GM13977 (cell line): ENCODE measurements at places on chromosomes 12 and 14.

DNA sequence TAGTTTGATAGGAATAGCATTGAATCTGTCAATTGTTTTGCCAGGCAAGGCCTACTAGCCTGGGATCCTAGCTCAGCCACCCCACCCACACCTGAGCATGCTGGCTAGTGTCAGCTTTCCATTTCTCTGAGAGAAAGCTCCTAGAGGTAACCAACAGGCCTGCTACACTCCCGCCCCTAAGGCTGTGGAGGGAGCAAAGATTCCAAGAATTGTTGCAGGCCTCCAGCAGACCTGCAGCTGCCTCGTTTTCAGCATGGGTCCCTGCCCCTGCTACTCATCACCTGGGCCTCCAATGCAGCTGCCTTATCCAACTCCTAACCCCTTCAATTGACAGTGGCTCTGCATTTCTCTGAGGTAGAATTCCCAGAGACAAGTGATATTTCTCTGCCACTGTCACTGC lies 852.4 kb upstream of the MDGA2 start:
- DNase-seq, result no peak

DNA sequence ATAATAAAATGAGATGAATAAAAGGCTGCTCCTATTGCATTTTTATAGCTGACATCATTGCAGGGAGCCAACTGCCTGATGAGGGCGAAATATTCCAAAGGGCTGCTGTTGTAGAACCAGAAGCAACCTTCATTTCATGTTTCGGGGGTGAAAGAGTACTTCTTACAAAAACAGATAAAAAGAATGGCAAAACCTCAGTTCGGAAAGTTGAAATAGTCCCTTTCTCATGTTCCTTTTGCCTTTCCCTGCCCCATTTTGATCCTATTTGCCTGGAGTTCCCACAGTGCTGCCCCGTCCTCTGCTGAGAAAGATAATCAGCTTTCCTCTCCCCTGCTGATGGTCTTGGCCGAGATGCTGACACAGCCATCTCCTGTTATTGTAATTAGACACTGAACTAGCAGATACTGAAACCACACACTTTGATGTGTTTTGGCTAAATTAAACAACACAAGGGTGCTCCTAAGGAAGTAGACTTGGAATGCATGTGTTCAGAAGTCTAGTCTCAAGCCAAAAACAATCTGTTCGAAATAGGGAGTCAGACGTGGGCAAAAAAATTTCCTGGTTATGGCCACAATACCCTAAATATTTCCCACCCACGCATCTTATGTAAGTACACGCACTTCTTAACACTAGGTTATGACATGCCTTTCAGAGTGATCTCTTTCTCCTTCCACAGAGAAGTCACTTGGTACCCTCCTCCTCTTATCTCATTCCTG lies 117.2 kb downstream of the PPM1H start:
- no peak for DNase-seq

DNA sequence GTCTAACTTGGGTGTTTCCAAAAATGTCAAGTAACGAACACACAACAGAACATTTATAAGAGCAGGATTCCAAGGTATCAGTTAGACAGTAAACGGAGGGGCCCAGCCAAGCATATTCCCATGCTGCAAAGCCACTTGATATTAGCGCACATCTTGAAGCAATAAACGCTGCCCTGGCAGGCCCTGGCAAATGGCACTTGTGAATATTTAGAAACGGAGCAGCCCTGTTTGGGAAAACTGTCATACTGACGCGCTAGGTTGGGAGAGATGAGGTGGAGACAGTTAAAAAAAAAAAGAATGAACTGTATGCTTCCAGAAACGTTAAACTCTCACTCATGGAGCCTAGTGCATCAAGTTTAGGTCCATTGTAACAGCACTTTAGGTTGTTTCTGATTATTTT lies 9.3 kb downstream of the DGLUCY start:
- DNase-seq, result no peak

DNA sequence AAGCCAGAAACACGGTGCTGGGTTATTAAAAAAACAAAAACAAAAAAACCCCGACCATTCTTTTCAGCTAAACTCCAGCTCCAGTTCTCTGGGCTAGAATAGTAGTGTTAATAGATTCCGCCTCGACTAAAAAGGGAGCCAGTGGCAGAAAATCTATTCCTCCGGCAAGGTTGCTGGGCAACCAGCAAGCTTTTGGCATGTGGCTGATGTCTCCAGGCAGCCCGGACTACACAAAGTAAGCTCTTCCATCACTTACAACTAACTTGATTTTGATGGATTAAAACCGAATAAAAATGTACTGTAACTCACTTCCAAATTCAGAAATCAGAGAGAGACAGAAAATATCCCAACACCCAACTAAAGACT lies 126.4 kb upstream of the FOXN3 start:
- no peak for DNase-seq

DNA sequence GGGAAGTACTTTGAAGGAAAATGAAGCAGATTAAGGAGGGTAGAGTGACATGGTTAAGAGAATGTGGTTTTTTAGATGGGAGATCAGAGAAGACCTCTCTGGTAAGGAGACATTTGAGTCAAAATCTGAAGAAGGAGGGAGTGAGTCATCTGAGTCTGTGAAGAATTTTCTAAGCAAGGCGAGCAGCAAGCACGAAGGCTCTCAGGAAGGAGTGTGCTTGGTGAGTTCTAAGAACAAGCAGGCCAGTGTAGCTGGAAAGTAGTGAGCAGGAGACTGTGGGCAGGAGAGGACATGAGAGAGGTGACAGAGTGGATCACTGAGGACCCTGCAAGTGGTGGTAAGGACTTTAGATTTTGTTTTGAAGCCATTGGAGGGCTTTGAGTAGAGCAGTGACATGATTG lies 76.3 kb upstream of the FUT8 start:
- DNase-seq, result peak; percentile 47

DNA sequence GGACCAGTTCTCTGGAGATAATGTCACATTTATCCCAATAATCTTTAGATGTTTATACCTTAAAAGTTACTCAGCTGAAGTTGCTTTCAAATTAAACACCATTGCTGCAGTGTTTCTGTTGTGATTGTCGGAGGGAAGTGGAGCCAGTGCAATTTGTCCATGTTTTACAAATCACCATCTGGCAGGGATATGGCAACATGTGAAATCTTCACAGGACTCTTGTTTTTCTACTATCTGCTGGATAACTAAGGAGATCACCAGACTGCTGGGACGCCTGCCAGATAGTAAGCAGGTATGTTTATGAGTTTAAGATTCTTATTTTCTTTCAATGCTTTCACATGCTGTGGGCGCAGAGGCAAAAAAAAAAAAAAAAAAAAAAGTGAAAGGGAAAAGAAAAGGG lies 100.3 kb upstream of the SOX5 start:
- no peak for DNase-seq

- no peak for DNase-seq
Observed at GRCh38 chr12:54249489-54249888, 30.4 kb downstream of the CBX5 start.

- no peak for DNase-seq
Observed at GRCh38 chr12:116790066-116790465, 52.0 kb downstream of the RNFT2 start.

DNA sequence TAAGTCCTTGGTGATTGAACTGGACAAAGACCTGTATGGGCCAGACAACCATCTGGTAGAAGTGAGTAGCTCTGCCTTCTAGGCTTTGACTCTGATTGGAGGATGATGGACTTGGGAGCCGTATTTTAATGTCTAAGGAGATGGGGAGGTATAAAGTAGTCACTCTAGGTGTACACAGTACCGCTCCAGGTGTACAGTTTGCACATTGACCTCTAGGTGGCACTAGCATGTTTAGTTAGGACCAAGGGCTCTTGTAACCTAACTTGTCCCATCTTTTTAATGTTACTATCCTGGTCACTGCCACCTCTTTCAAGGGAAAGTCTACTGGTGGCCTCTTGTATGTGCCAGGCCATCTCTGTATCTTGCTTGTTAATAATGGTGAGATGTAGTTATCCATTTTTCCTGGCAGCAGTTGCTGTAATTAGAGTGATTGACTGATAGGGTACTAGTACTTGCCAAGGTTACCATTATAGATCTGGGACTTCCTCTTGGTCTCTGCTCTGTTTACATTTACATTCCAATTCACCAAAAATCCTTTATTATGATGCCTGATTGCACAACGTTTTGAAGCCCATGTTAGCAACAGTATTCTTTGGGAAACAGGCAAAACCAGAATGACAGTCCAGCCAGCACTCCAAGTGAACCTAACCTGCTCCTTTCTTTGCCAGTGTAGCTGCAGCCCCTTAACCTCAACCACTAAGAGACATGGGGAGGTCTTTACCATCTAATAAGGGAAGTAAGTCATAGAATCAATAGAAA lies 3.6 kb downstream of the SMARCD1 start:
- DNase-seq, result peak; percentile 78

GRCh38 chr14:75450381-75451276 lies 22.8 kb downstream of the JDP2 start:
- no peak for DNase-seq

GRCh38 chr14:25658988-25659387 lies 609.0 kb upstream of the STXBP6 start:
- no peak for DNase-seq

GRCh38 chr12:55843431-55843830 lies 695 bp upstream of the MMP19 start:
- no peak for DNase-seq

DNA sequence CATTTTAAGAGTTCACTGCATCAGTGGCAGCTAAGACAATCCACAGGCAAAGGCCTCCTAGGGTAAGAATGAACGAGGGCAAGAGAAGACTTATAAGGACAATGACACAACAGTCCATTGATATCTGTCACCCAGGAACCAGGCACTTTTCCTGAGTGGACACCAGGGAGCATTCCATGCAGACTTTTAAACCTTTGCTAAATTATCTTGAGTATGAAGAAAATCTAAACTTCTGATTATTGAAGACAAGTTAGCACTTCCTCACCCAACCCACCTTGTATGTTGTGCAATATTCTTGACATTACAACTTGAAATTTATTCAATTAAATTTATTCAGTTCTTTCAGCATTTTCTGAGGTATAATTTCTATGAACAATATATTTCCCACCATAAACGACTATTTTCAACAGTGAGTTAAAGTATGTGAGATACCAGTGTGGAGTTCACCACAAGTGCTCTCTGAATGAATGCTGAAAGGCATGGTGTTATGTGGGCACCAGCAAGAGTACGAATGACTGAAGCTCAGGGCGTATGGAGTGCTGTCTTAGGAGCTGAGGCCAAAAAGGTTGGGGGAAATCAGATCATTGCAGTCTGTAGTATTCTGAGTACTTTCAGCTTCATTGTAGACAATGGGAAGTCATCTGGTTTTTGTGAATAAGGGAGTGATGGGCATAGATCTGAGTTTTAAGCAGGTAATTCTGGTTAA lies 124.3 kb upstream of the LMNTD1 start:
- no peak for DNase-seq

- no peak for DNase-seq
Observed at GRCh38 chr12:18461758-18462157, 200.4 kb downstream of the PIK3C2G start.

DNA sequence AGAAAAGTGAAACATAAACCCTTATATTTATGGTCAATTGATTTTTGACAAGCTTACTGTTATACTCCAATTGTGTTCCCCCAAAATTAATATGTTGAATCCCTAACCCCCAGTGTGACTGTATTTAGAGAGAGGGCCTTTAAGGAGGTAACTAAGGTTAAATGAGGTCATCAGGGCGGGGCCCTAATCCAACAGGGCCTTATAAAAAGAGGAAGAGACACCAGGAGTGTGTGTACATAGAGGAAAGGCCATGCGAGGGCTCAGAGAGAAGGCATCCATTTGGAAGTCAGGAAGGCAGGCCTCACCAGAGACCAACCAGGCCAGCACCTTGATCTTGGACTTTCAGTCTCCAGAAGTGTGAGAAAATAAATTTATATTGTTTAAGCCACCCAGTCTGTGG lies 6.5 kb upstream of the VTI1B start:
- DNase-seq, result no peak

DNA sequence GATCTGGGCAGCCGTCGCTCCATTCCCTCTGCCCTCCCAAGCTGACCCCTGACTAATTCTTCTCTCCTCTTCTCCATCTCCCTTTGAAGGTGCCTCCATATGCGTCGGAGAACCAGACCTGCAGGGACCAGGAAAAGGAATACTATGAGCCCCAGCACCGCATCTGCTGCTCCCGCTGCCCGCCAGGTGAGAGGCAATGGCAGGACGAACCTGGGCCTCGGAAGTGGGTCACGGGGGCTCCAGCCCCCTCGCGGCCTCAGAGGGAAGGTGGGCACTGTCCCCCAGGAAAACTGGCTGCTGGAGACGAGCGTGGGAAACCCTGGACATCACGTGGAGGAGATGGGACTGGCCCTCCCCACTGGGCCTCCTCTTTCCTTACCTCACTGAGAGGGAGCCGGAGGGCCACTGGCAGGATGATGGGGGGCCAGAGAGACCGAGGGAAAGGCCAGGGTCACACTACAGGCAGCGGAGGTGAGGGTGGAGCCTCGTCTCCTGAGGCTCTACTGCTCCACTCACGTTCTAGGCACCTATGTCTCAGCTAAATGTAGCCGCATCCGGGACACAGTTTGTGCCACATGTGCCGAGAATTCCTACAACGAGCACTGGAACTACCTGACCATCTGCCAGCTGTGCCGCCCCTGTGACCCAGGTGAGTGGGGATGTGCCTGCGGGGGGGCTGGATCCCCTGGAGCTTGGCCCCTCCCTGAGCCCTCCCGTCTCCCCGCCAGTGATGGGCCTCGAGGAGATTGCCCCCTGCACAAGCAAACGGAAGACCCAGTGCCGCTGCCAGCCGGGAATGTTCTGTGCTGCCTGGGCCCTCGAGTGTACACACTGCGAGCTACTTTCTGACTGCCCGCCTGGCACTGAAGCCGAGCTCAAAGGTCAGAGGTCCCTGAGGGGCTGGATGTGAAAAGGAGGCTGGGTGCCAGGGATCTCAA lies 806 bp downstream of the LTBR start:
- DNase-seq, result peak; percentile 22

DNA sequence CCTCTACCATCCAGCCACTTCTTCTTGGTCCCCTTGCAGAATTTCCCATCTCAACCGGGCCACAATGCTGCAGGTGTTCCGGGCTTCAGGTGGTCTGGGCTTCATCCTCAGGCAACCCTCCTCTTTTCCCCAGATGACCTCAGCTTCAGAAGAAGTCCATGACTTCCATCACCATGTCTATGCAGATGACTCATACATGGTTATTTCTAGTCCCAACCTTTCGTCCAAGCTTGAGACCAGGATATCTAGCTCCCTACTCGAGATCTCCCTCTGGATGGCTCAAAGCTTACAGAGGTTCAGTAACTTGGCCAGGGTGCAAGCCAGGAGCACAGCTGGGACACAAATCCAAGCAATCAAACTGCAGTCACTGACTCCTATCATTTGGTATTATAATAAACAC lies 154.6 kb upstream of the NOS1 start:
- no peak for DNase-seq
